ENCODE measurements at places on chromosomes 6 and 20.

DNA sequence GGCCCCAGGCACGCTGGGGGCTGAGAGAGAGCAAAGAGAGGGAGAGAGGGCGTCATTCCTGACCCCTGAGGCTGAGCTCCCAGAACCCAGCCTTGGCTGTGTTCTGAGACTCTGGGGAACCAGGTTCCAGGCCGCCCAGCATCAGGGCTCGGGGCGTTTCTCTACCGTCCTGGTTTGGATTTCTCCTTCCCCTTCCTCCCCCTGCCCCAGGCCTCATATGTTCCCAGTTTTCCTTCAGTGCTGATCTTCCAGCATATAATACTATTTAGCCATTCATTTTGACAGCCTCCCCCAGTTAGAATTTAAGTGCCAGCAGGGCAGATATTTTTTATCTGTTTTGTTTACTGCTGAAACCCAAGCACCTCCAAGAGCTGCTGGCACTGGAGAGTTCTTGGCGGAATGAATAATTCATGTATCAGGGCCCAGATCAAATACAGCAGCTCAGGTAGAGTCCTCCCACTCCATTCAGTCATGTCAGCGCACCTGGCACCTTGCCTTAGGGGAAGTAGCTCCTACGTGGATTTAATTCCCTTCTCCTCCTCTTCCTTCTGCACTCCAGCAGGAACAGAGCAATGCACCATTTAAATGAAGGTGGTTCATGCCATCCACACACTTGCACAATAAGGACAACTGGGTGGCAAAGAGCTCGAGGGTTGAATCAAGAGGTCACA is 23.4 kb upstream of the FRMD1 start:
- no peak for DNase-seq

- DNase-seq = no peak
These were observed 104.2 kb downstream of the NCOA3 start for GRCh38 chr20:47605673-47606413.

DNA sequence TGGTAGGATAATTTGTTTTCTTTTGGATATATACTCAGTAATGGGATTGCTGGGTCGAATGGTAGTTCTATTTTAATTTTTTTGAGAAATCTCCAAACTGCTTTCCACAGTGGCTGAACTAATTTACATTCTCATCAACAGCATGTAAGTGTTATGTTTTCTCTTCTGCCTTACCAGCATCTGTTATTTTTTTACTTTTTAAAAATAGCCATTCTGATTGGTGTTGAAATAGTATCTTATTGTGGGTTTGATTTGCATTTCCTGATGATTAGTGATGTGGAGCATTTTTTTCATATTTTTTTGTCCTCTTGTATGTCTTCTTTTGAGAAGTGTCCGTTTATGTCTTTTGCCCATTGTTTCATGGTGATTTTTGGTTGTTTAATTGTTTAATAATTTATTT is 11.9 kb downstream of the HINT3 start:
- no peak for DNase-seq

DNA sequence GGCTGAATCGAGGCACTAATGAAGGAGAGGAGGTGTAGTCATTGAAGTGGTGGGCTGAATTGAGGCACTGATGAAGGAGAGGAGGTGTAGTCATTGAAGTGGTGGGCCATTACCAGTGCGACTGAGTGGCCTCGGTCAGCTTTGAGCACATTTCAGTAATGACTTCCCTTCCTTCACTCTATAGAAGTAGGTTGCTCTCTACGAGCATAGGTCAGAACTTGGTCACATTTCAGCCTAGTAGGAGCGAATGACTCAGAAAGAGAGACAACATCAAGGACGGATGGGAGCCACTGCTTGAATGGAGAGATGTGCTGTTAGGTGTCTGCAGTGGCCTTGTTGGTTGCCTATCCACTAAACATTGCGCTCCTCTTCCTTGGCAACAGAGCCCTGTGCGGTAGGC is 39.5 kb downstream of the ZDHHC14 start:
- DNase-seq = no peak

DNA sequence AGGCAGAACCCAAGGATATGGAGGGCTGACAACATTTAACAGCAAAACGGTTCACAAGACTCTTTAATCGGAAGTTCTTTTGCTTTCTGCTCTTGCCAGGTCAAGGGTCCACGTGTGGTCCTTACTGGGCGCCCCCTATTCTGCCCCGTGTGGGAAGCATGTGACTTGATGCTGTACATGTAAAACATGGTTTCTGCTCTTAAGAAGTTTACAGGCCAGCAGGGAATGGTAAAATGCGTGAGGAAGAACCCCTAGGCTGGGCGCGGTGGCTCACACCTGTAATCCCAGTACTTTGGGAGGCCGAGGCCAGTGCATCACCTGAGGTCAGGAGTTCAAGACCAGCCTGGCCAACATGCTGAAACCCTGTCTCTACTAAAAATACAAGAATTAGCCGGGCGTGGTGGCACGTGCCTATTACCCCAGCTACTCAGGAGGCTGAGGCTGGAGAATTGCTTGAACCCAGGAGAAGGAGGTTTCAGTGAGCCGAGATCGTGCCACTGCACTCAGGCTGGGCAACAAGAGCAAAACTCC is 19.3 kb downstream of the ZNF217 start:
- DNase-seq = no peak

DNA sequence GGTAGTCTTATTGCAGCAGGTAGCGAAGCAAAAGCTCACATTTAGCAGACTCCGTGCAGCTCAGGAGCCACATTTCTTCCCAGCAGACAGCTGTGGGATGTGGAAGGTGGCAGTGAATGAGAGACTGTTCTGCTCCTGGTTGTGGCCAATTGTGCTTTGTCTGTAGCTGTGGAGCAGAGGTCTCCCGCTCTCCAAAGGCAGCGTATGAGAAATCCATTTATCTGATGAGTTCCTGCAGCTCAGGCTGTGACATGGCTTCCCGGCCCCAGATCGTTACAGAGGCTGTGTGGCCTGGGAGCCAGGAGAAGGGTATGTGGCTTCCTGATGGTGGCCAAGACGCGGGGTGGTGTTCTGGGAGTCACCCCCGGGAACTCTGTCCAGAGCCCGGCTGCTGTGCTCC is 64.5 kb upstream of the KIF16B start:
- no peak for DNase-seq

- DNase-seq = no peak
These were observed 7.9 kb downstream of the RAB32 start for GRCh38 chr6:146551545-146551944.

DNA sequence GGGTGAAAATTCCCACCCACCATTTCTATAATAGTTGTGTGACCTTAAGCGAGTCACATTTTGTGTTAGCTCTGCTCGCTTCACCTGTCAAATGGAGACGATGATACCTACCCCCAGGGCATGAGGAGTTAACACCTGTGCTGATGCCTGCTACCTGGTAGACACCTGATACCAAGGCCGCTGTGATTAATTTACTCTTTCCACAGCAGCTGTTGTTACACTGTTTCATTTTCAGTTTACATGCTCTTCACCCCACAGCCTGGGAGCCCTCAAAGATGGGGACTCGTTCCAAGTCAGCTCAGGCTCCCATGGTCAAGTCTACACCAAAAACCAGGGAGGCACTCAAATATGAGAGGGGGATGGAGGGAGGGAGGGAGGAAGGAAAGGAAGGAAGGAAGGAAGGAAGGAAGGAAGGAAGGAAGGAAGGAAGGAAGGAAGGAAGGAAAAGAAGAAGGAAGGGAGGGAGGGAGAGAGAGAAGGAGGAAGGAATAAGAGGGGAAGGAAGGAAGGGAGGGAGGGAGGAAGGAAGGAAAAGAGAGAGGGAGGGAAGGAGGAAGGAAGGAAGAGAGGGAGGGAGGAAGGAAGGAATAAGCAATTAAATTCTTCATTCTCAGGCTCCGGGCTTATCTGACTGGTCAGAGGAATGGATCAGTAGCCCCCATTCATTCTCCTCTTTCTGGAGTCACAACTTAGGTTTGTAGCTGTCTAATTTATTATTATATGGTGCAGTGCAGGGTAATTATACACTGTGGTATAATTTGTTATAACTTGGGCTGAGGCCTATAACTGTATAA is 40.9 kb downstream of the PDYN start:
- DNase-seq = no peak

DNA sequence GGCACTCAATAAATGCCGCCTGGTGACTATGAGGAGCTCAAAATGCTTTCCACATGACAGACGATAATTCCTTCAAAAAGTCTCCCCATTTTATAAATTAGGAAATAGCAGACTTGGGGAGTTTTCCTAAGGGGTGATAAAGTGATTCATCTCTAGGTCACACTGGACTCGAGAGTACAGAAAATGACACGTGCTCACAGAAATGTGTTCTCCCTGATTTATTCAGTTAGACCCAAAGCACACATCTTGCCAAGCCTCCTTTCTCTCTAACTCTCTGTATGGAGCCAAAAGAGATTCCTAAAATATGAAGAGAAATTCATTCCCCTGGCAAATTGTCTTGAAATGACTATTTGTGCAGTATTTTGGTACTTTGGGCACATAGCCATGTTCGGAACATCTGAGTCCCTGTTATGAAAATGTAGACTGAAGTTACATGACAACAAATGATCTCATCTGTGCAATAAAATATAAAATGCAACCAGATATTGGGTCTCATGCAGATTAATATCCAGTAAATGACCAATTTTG is 381.1 kb downstream of the TFAP2B start:
- no peak for DNase-seq

DNA sequence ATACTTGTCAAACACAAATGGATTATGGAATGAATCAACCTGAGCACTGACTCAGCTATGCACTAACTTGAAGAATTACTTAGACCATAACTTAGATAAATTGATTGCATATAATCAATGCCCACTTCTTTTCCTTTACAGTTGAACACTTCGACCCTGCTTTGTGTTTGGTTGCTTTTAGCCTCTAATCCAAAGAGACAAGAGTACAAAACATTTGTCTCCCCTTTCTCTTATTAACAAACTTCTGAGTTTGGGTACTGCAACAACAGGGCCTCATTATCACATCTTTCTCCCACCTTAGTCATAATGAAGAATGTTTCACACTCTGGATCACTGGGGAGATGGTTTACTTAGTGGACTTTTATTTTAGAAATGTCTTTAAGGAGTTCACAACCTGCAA is 2.6 kb upstream of the TAAR6 start:
- DNase-seq = no peak

- DNase-seq = no peak
These were observed 26.3 kb upstream of the EPM2A start for GRCh38 chr6:145761584-145761983.

DNA sequence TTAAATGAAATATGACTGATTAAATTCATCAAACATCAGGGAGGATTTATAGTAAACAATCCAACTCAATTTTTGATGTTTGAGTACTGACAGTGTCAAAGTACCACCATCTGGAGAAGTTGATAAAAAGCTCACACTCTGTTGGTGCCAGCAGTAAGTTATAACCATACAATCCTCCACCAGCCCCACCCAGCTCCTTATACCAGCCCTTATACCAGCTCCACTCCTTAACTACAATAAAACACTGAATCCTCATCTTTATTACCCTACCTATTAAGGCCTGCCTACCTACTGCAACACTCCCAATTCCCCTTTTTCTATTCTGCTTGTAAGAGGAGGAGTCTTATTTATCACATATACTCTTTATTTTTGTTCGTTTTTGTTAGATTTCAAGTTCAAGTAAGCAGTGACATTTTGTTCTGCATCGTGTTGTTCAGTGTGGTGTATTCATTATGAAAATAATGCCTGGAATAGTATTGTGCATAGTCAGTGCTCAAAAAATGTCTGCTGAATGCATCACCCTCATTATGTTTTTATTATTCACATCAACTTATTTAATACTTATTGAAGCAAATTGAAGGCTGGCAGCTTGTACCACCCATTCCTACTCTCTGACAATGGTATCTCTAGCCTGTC is 954.7 kb upstream of the ADGRB3 start:
- peak; percentile 77 for DNase-seq

GRCh38 chr6:90387826-90388225 is 91.2 kb upstream of the BACH2 start:
- DNase-seq = no peak

- DNase-seq = peak; percentile 25
These were observed 1.9 kb downstream of the SYNJ2 start for GRCh38 chr6:157983406-157984119.

DNA sequence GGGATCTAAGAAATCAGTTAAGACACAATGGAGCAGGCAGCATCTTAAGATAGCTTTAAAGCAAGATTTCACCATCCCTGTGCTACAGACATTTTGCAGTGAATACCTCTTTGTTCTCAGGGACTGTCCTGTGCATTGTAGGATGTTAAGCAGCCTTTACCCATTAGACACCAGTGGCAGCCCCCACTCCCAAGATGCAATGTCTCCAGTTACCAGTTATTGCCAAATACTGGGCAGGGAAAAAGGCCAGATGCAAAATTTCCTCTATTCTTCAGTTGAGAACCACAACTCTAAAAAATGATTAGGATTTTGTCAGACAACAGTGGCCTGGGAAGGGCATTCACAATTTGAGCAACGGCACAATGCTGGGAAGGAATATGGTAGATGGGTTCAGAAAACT is 6.1 kb downstream of the FBXO5 start:
- DNase-seq = no peak

DNA sequence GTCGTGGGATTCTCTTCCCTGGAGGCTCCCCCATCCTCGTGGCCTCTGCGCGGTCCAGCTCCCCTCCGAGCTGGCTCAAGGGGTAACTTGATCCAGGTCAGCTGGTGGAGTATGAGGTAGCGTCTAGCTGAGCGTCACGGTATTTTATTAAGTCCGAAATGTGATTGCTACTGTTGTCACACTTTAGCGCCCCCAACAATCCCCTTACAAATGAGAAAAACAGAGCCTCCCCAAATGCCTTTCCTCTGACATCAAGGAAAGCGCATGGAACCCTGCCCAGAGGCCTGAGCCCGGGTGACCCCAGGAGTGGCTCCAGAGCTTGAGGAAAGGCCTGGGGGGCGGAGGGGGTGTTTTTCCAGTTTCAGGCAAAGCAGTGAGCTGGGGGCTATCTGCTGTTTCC is 192.4 kb downstream of the ZMYND8 start:
- no peak for DNase-seq

DNA sequence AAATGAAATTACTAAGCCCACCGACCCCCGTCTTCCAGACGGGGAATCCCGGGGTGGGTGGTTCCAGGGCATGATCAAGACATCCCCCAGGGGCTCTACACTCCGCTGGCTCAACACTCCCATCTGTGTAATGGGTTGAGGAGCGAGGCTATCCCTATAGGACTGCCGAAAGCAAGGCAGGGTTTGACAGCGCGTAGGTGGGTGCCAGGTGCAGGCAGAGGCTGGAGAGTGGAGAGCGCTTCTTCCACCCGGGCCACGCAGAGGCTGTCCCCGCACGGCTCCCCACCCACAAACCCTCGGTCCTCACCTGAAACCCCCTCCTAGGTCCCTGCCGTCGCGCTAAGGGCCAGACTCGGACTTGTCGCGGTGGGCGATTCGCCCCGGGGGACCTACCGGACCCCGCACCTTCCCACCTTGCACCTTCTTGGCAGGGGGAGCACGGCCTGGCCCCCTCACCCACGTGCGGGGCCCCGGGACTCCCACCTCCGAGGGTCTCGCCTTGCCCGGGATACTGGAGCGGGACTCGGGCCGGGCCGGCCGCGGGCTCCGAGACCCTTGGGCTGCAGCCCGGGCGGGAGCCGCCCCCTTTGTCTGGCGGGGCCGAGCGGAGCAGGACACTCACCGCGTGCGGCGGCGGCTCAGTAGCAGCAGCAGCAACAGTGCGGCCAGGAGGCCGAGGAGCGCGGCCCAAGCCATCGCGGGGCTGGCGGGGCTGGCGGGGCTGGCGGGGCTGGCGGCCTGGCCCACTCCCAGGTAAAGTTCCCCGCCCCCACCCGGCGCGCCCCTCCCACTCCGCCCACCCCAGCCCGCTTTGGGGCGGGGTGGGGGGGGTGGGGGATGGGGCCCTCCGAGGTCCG is at the start of gene PTGIS:
Gene PTGIS (minus strand): TSS at position 717 of the 857 bp plus-strand sequence. CDS start 21 bp downstream, at position 696.
- DNase-seq = no peak

- DNase-seq = no peak
These were observed 49.2 kb downstream of the FAM217A start for GRCh38 chr6:4029687-4030086.

Data from HCEC 1CT (cell line).